Foreskin melanocyte (primary cell): ENCODE measurements at places on chromosomes 4 and X.
A peak's percentile ranks its signal among the peaks of the same experiment; 100 is the strongest.

GRCh38 chrX:41889317-41890025 lies 33.9 kb downstream of the CASK start:
- no peak for DNase-seq

- DNase-seq: no peak
Observed at GRCh38 chrX:11401966-11402365, 108.8 kb downstream of the AMELX start.

DNA sequence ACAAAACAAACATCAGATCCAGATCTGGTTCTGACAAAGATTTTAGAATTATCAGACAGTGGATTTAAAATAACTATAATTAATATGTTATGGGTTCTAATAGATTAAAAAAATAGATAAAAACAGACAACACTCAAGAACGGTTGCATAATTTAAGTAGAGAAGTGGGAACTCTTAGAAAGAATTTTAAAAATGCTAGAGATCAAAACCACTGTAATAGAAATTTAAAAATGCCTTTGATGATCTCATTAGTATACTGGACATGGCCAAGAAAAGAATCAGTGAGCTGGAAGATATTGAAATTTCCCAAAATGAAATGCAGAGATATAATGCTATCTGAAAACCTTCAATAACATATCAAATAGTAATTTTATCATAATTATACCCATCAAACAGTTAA lies 28.3 kb upstream of the DYNLT3 start:
- no peak for DNase-seq

GRCh38 chrX:147476008-147476407 lies 435.7 kb upstream of the FMR1 start:
- no peak for DNase-seq

GRCh38 chrX:16136080-16136479 lies 12.7 kb downstream of the GRPR start:
- no peak for DNase-seq

DNA sequence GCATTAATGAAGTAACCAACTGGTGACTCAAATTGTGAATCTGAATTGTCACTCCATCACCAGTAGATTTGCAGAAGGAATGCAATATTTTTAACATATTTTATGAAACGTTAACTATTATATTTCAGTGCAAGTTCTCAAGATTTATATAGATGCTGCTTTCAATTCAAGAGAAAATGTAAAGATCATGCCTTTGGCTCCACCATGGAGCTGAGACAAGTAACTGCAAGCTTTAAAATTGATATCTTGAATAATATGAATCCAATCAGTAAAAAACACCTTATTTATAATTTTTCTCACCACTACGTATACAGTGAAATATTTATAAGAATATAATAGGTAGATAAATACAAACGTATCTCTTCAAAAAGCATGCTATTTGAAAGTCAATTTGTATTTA lies 27.8 kb upstream of the GALNTL6 start:
- DNase-seq: peak; percentile 4

GRCh38 chrX:21047034-21047455 lies 327.2 kb upstream of the CNKSR2 start:
- DNase-seq: no peak

DNA sequence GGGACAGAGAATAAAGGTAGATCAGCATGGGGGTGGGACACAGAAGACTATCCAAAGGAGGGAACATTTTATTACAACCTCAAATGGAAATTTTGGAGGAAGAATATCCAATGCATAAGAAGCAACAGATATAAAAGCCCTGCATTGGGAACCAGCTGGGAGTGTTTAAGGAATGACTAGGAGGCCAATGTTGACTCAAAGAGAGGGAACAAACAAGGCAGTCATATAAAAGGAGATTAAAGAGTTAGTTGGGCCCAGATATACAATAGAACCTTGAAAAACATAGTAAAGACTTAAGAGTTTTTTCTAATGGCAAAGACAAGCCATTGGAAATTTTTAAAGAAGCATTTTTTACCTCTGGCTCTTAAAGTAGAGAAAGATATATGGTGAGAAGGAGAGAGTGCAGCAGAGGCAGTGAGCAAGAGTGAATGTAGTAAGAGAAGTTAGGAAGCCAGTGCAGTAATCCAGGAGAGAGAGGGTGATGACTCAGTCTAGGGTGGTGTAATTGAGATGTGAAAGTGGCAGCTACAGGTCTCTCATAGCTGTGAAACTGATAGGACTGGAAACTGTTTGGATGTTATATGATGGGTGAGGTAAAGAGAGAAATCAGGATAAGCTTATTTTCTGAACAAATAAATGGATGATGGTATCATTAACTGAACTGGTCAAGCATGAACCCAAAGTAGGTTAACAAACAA lies 182.2 kb upstream of the ATOH1 start:
- no peak for DNase-seq

DNA sequence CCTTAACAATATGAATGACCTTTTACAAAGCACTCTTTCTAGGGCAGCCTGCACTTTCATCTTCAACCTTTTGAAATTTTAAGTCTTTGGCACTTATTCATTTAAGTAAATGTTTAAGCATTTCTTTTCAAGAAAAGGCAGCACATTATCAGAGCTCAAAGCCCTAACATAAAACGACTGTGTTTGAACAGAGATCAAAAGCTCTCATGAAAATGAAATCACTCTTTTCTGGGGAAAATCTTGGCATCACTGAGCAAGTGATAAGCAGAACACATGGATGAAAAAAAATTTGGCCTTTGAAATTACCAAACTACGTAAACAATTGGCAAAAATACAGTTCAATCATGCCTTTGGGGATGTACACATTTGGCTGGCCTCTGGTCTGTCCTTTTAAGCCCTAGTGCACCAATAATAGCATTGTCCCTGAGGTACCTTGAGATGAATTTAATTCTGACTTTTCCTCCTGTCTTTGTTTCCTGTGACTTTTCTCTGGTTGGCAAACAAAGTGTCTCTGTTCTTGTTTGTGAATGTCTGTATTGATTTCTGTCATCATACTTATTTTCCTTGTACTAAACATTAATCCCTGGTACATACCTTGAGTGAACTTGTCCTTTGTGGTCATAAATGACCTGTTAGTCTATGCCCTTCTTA lies 12.9 kb upstream of the ODAM start:
- no peak for DNase-seq

GRCh38 chrX:39550795-39551361 lies 546.9 kb downstream of the BCOR start:
- no peak for DNase-seq

DNA sequence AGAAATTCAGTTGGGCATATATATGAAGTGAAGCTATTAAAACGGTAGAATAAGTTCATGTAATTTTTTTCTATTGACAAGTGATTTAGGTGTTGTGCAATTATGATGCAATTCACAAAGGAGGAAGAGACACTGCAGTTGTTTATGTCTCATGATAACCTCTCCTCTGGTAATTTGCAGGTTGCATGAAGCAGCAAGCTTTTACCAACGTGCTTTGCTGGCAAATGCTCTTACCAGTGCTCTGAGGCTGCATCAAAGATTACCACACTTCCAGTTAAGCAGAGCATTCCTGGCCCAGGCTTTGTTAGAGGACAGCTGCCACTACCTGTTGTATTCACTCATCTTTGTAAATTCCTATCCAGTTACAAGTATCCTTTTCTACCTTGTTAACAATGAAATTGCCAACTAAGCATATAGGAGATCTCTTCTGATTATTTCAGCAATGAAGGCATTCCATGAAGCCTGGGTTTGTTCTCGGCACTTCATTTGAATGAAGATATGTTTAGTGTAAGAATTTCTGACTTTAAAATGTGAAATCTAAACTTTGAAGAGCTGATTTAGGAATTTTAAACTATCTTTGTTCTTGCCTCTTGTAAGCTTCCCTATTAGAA lies 3.9 kb downstream of the TMEM33 start:
- no peak for DNase-seq

GRCh38 chrX:56975611-56976010 lies 19.7 kb downstream of the SPIN3 start:
- DNase-seq: no peak

- no peak for DNase-seq
Observed at GRCh38 chrX:134024686-134025377, 39.4 kb upstream of the GPC3 start.
